ENCODE measurements at places on chromosomes 13 and 19.

GRCh38 chr19:53866865-53867224 lies 838 bp upstream of the MYADM start:
- peak; percentile 23 for DNase-seq

GRCh38 chr19:5821521-5822180 lies 16.8 kb downstream of the NRTN start:
- no peak for DNase-seq

DNA sequence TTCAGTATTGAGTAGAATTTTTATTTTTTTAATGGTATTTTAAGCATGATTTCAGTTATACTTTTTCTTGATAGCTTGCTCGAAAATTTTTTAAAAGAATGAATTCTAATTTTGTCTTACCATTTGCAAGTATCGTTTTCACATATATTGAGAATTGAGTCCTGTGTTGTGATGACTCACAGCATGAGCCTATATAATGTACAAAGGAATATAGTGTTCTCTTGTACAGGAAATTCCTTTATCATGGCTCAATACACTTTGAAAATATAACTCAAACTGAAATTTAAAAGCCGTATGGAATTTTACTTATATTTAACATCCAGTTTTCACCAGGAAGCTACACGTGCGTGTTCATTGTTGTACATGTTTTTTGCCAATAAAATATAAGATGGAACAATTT lies 161.1 kb upstream of the TMTC4 start:
- DNase-seq = no peak

DNA sequence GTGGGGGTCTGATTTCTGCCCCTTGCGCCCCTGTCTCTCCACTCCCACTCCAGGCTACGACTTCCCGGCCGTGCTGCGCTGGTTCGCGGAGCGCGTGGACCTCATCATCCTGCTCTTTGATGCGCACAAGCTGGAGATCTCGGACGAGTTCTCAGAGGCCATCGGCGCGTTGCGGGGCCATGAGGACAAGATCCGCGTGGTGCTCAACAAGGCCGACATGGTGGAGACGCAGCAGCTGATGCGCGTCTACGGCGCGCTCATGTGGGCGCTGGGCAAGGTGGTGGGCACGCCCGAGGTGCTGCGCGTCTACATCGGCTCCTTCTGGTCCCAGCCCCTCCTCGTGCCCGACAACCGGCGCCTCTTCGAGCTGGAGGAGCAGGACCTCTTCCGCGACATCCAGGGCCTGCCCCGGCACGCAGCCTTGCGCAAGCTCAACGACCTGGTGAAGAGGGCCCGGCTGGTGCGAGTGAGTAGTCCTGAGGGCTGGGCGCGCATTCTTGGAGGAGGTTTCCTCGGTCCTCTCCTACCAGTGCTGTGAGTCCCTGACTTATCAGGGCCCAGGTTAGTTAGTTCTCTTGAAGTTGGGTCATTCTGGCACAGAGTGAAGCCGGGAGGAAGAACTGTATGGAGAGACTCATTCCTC lies 12.7 kb downstream of the EHD2 start:
- no peak for DNase-seq

GRCh38 chr13:86681223-86681622 lies 882.0 kb upstream of the SLITRK6 start:
- DNase-seq = no peak

DNA sequence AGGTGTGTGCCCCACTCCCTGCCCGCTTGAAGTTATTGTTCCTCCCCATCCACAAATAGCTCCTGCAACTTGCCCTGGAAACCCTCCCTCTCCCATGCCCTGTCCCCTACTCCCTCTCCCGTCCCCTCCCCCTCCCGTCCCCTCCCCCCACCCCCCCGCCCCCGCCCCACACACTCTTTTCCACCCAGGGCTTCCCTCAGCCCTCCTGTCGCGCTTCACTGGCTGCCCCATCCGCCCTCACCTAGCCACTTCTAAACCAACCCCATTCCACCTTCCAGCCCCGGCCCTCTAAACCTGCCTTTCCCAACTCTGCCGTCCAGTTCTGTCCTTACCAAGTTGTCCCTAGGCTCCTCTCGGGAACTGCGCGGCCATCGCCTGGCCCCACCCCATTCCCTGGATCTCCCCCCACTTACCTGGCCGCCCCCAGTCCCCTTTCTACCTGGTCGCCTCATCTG lies 993 bp downstream of the RGL3 start:
- no peak for DNase-seq

DNA sequence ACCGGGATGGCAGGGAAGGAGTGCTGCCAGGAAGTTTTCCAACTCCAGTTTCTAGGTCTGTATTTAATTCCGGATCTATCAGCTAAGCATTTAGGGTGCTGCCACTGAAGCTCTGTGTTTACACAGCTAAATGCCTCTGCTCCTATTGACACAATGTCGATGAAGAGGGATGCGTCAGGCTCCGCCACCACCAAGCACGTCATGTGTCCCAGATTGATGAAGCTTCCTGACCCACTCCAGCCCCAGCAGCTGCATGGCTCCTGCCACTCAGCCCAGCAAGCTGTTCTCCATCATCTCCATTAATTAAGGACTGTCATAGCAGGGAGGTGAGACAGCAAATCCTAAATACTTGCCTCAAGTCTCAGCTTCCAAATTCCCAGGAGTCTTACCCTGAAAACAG lies 435.2 kb upstream of the ZNF507 start:
- no peak for DNase-seq

DNA sequence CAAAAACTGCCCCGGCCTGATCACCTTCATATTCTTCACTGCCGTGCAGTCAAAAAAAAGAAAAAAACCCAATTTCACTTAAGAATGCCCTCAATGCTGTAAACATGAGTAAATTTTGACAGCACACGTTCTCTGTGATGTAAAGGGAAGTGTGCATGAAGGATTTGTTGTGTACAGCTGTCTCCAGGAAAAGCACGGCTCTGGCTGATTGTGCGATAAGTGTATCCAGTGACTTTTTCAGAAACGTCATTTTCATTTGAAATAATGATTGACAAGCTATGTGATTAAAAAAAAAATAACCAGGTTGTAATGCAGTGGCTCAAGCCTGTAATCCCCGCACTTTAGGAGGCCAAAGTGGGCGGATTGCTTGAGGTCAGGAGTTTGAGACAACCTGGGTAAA lies 39.6 kb downstream of the ANKRD10 start:
- DNase-seq = no peak

DNA sequence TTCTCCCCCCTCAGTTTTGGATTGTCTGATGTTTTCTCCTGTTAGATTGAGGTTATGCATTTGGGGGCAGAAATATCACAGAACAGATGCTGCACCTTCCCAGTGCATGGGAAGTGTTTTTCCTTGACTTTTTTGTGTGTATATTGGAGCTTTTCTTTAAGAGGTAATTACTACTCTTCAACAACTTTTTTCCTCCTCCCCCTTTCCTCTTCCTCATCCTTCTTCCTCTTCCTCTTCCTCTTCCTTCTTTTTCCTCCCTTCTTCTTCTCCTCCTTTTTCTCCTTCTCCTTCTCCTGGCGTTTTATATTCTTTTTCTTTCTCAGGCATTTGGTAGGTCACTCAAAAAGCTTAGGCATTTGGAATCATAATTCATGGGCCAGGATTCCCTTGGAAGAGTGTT lies 18.1 kb upstream of the SPATA13 start:
- DNase-seq = no peak

DNA sequence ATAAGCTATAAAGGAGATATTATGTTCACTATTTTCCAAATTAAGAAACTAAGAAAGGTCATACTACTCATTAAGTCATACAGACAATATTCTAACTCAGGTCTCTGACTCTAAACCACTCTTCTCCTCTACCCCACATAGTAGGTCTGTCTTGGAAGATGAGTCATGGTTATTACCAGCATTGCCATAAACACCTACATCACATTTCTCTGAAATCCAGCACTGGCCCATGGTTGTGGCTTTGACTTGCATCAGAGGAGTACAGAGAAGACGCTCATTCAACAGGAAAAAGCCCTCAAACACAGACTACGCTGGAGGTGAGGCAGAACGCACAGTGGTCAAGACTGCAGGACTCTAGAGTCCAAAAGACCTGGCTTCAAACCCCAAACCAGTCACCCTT lies 476.8 kb downstream of the COG6 start:
- DNase-seq = no peak

Measured in AG08396 (cell line).